Stimulated activated CD4-positive, alpha-beta T cell treated with anti-CD3 and anti-CD28 coated beads, Interleukin-4, amount 100 ng/mL, for 4 hours (primary cell): ENCODE measurements at places on chromosomes 1 and 21.

GRCh38 chr1:9319789-9320519 lies 27.3 kb downstream of the SPSB1 start:
- DNase-seq = no peak

DNA sequence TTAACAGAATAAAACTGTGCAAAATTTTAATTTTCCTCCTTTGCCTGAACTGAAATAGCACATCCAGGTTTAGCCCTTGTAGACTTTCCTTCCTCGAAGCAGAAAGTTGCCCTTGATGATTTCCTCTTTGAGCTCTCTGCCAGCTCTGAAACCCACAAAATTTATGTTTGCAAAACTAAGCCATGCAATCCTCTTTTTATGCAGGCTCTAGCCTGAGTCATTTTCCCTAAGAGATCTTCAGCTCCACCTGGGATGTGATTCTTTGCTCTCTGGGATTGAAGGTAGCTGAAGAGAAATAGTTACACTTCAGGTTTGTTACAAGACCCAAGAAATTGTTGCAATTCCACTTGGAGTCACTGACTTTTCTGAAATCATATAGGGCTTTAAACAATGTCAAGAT lies 1.4 kb upstream of the F3 start:
- DNase-seq = no peak

GRCh38 chr1:77697441-77697840 lies 15.0 kb upstream of the ZZZ3 start:
- DNase-seq = no peak

DNA sequence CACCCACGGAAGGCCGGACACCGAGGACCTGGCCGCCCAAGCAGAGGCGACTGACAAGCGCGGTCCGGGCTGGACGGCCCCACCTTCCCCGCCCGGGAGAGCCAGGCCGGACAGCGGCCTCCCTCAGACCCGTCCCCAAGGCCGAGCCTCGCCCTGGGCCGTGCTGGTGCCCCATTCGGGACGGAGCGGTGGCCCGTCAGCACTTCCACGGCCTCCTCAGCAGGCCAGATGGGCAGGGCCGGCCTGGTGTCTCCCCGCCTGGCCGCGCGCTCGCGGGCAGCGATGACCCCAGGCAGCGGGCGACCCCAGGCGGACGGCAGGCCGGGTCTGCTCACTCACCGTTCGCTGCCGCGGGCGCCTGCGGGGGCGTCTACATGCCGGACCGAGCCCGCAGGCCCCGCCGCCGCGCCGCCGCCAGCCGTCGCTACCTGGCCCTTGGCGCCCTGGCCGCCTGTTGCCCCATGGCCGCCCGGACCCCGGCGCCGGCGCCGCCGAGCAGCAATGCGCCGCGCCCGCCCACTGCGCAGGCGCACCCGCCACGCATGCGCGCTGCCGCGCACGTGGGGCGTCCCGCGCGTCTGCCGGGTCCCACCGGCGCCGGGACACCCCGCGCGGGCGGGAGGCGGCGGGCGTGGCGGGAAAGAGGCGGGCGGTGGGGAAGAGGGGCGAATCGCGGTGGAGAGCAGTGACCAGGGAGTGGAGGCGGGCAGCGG lies at the start of gene NADK:
Gene NADK, minus strand, starts transcription at position 521 of the 713 bp plus-strand sequence. CDS start 13,064 bp downstream, outside the sequence.
- peak; percentile 78 for DNase-seq

DNA sequence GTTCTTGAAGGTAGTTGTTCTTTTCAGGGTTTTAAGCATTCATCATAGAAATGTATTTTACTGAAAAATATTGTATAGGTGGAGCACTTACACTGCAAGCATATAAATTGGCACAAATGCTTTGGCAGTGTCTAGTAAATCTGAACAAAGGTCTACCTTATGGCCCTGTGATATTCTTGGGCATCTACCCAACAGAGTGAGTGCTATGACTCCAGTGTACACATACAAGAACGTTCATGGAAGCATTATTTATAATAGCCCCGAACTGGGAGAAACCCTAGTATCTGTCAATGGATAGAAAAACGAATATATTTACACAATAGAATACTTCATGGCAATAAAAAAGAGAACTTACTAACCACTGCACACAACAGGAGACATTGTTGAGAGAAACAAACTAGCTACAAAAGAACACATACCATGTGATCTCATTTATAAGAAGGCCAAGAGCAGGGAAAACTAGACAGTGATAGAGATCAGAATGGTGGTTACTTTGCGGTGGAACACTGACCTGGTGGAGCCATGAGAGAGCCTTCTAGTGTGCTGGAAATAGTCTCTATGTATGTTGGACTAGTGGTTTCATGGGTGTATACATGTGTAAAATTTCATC lies 96.0 kb downstream of the MAB21L3 start:
- no peak for DNase-seq

DNA sequence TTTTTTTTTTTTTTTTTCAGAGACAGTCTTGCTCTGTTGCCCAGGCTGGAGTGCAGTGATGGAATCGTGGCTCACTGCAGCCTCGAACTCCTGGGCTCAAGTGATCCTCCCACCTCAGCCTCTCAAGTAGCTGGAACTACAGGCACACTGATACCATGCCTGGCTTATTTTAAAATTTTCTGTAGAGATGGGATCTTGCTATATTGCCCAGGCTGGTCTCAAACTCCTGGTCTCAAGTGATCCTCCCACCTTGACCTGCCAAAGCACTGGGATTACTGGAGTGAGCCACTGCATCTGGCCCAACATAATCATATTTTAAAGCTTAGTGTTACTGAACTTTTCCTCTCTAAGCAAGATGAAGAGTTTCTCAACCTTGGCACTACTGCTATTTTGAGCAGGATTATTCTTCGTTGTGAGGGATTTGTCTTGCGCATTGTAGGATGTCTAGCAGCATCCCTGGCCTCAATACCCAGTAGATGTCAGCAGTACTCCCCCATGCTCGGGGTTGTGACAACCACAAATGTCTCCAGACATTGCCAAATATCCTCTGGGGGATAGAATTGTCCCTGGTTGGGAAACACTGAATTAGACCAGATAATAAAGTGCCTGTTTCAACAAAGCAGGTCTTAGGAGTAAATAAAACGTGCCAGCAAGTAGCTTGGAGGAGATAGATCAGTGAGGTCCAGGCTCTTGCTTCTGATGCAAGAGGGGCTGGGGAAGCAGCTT lies 15.1 kb upstream of the THRAP3 start:
- DNase-seq = no peak

- no peak for DNase-seq
Observed at GRCh38 chr21:41045534-41046268, 122.3 kb upstream of the BACE2 start.

GRCh38 chr1:235597867-235598553 lies 51.6 kb downstream of the GNG4 start:
- DNase-seq = no peak

DNA sequence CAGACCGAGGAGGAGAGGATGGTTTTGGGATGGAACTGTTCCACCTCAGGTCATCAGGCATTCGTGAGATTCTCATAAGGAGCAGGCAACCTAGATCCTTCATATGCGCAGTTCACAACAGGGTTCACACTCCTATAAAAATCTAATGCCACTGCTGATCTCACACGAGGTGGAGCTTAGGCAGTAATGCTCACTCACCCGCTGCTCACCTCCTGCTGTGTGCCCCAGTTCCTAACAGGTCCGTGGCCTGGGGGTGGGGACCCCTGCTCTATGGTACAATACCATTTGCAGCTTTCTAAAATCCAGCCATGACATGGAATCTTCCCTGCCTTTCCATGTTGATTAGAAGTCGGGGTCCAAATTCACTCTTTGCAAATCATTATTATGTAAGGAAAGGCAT lies 72.1 kb downstream of the TGFBR3 start:
- no peak for DNase-seq

GRCh38 chr1:231216498-231216897 lies 24.5 kb upstream of the GNPAT start:
- no peak for DNase-seq

- no peak for DNase-seq
Observed at GRCh38 chr21:15624646-15625045, 105.1 kb upstream of the USP25 start.

GRCh38 chr1:48341221-48341620 lies 118.7 kb downstream of the SLC5A9 start:
- no peak for DNase-seq

- no peak for DNase-seq
Observed at GRCh38 chr1:13830170-13830569, 130.2 kb downstream of the PRDM2 start.

DNA sequence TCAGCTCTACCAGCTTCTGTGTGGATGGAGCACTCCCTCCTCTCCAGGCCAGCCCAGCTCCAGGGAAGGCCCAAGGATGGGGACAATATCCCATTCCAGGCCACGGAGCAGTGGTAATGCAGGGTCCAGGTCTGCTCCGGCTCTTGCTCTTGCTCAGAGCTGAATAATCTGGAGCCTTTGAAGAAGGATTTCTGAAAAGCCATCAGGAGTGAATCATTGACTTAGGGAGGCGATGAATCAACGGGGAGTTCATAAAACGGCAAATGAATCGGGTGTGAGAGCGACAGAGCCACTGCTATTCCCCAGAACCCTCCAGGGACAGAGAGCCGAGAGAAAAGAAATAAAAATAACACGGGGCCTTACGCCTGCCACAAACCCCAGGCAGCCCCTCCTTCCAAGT lies 7.7 kb downstream of the POU3F1 start:
- DNase-seq = no peak

- no peak for DNase-seq
Observed at GRCh38 chr1:14189381-14189780, 409.1 kb upstream of the KAZN start.

- peak; percentile 47 for DNase-seq
Observed at GRCh38 chr1:61081686-61082310, 563 bp upstream of the NFIA start.

DNA sequence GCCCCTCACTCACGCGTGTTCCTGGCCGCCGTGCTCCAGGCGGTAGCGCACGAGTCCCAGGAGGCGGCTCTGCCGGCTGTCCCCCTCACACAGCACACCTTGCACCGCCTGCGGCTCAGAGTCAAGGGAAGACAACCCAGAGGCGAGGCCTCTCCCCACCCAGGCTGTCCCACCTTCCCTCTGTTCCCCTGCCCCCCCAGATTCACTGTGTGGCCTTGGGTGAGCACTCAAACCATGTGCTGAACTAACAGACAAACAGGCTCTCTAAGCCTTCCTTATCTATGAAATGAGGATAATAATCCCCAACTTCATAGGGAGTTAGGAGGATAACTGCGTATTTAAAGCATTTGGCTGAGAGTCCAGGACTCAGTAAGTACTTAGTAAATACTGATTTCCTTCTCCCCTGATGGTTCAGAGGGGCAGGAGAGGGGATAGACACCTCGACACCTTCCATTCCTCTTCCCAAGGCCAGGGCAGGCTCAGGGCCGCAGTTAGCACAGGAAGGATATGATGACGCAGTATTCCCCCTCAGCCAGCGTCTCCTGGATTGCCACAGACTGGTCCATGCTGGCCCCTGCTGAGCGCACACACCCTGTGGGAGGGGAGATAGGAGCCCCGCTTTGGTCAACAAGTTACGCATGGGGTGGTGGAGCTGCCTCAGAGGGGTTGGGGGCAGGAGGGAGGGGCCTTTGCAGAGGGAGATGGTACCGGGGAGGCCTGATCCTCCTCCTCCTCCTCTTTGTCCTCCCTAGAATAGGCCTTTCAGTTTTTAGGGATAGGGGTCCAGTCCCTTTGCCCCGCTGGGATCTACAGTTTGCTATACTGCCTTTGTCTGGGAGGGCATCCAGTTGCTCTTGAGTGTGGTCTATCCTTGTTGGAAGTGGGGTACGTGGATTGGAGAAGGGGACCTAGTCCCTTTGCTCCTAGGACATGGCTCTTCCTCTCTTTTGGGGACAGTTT lies 830 bp downstream of the INPP5B start:
- DNase-seq = no peak

GRCh38 chr21:44337941-44338895 lies 972 bp downstream of the CFAP410 start:
- peak; percentile 27 for DNase-seq

DNA sequence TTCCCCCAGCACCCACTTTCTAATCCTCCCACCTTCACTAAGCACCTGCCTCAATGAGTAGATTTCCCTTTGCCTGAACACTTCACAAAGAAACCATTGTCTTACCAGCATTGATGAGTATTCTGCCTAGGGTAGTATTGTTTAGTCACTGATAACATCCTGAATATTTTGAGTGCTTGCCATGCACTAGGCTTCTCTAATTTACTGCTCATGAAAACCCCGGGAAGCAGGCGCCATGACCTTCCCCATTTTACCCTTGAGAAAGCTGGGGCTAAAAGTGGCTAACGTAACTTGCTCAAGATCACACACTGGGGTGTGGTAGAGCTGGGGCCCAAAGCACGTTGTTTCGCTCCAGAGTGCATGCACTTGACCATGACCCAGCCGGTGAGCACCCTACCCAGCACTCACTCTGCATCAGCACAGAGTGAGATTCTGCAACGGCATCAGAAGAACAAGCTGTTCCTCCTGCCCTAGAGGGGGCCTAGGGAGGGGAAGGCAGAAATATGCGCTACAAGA lies 10.6 kb upstream of the F3 start:
- no peak for DNase-seq

DNA sequence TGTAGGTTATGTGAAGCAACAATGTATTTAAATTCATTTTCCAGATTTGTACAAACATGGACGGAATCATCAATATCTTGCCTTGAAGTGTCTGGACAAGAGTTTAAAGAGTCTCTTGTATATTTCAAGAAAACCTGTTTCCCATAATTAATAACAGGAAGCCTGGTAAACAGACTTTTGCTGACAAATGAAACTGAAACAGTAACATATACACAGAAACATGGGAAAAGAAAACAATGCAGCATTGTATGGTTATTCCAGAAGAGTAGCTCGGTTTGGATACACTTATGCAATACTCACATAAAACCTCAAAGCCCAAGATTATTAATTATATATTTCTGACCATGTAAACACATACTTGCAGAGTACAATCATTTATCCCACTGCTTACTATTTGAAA lies 265.5 kb downstream of the PTPRC start:
- no peak for DNase-seq

DNA sequence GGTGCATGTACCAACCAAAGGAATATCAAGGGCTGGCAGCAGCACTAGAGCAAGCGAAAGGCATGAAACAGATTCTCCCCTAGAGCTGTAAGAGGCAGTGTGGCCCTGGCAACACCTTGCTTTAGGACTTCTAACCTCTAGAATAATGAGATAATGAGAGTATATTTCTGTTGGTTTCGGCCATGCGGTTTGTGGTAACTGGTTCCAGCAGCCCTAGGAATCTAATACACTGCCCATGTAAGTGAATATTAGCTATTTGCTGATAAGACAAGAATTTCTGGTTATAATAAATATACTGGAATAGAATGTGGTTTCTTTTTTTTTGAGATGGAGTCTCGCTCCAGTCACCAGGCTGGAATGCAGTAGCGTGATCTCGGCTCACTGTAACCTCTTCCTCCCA lies 199.4 kb downstream of the GABPA start:
- no peak for DNase-seq

- DNase-seq = no peak
Observed at GRCh38 chr21:29529139-29529538, 230.4 kb downstream of the BACH1 start.

DNA sequence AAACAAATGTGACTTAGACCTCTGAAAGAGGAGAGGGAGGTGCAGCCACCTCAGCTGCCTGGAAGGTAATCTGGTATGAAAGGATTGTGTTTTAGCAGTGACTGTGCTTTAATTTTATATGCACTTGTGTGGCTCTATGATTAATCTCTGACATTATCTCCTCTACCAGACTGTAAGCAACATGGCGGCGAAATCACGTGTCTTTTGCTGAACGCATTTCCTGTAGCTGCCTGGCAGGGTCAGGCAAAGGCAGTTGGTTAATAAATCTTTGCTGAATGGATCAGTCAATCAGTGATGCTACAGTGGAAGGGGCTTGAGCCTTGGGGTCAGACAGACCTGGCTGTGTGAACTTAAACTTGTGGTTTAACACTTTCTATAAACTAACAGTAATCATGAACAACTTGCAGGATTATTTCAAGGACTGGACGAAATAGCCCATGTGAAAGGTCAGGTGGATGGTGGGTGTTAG lies 96.9 kb downstream of the ADSS2 start:
- no peak for DNase-seq
